CD4-positive, alpha-beta T cell treated with Interleukin-15 for 4 hours (primary cell): ENCODE measurements at places on chromosomes 4 and X.

DNA sequence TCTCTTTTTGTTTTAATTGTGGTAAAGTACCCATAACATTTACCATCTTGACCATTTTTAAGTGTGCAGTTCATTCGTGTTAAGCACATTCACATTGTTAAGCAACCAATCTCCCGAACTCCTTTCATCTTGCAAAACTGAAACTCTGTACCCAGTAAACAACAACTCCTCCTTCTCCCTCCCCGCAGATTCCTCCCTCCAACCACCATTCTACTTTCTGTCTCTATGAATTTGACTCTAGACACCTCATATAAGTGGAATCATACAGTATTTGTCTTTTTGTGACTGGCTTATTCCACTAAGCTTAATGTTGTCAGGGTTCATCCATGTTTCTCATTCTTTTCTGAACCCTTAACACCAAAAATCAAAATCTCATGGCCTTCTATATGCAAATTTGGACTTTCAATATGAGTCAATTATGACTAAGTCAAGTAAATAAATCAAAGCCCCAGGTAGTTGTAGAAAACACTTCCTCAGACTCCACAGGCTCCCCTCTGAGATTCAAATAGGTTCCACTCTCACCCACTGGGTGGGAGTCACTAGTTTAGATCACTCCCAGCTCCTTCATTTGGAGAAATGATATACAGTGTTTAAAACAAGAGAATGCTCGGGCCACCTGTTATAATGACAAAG, 9.8 kb upstream of the RTL5 start:
- no peak for DNase-seq

DNA sequence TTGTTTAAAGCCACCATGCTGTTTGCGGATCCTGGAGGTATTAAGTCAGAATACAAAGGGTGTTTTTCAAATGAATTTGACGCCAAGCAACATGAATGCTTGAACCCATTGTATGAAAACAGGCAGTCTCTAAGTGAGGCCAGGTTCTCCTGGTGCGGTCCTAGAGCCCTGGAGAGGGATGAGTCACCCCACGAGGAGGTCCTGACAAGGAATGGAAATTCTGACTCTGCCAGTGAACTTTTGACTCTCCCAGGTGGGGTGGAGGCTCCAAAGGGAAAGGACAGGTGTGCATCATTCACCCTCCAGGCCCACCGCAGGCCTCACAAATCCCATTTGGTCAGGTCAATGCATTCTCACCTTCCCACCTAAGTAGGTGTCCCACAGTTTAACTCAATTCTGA, 1.5 kb downstream of the TRIM2 start:
- DNase-seq: no peak

- no peak for DNase-seq
These were observed 141.9 kb downstream of the SLIT2 start for GRCh38 chr4:20393486-20394100.

DNA sequence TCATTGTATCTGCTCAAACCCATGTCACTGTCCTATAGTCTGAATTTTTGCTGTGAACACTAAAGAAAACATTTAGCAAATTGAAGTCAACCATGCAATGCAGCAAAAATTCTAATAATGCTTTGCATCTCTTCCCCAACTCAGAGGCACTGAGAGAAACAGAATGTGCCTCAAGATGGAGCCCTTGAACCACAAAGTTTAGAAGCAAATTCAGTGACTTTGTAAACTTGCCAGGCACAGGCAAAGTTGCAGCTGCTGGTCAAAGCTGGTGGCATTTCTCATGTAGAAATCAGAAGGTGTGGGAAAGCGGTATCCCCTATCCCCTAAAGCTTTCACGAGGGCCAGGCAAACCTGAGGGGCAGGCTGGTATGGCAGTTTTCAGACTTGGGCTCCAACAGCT, 121.7 kb upstream of the DIPK2B start:
- DNase-seq: peak; percentile 2

DNA sequence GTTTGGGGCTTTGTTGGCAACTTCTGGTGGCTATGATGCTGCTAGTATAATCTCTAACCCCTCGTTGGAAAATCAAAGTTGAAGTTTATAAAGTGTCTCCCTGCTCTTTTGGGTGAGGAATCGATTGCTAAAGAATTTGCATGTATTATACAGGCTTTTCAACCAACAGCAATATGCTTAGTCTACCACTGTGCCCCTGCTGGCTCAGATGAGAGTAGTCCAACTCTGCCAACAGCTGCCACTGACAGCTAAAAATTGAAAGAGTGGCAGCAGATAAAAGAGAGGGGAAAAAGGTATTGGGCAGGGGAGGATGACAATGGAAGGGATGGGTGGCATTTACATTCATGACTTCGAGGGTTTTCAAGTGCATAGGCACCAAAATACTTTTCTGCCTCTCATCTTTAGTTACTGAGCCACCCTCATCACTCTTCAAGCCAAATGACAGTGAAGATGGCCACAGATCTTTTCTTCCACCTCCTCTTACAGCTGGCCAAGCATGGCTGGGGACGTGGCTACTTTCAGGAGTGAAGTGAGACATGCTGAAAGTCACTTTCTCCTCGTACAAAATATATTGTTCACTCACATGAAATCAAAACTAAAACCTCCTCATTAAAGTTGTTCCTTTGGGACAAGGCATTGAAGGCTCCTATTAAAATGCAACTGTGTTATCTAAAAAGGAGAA, 2.7 kb upstream of the GRIA3 start:
- no peak for DNase-seq

- DNase-seq: no peak
These were observed 2466.9 kb downstream of the PCDH7 start for GRCh38 chr4:33187035-33187434.
